ENCODE measurements at places on chromosomes 4 and X. TPM values are rescaled to one million over a fixed set of nuclear protein-coding genes. Genes with fewer than 3 reads are reported as not detected.

DNA sequence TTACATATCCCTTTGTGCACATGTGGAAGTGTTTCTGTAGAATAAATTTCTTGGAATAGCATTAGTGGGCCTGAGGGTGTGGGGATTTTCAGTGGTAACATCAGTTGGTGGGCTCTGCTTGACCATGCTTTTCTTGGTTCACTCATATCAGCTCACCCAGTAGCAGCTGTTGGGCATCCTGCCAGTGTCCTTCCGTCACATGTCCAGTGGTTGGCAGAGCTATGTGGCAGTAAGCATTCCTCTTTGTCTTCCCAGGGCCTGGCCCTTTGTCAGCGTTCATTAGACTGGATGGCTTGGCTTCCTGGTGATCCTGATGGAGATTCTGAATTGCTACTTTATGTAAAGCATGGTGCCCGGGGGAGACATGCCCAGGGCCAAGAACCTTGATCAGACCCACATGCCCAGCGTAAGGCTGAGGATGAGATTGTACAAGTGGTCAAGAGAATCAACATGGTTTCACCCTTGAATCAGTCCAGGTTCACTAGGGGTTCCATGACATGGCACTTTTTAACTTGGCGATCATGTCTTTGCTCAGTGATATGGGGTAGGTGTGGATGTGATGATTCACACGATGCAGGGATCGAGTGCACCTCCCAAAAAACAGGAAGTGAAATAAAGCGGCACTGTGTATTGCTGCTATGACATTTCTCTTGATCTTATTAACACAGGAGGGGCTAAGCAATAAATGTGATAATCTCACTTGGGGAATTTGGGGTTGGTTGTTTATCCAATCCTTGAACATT, 72.1 kb upstream of the IGFBP7 start:
- no peaks in the 10 kb centered on the region for H3K36me3 ChIP-seq
- H3K4me1 ChIP-seq: no peaks in the 10 kb centered on the region
- no peak for DNase-seq

DNA sequence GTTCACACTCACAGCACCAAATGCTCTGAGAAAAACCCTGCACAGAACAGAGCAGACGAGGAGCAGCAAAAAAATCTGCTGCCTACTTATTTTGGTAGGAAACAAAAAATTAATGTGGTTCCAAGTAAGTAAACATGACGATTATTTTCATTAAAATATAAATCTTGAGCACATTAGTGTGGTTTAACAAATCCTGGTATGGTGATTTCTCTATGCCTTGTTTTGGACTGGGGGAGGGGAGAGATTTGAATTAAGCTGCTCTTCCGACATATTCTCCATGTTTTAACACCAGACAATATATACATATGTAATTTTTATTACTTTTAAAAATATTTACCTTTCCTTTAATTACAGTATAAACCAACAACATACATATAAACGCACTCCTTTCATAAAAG, 1.8 kb downstream of the CAMK2D start:
- no peak for DNase-seq
- H3K36me3 ChIP-seq: peaks cover 29% of the 10 kb centered on the region
- H3K4me3 ChIP-seq: peak overlapping the region; percentile 89
- peak overlapping the region; percentile 93 for H3K27ac ChIP-seq
- peaks cover 2% of the 10 kb centered on the region for H3K27me3 ChIP-seq

The GABRB1 gene
- total RNA-seq: not detected

GRCh38 chrX:151631822-151632221, 63.4 kb upstream of the PRRG3 start:
- no peak overlapping the region for H3K27ac ChIP-seq
- no peak overlapping the region for H3K4me3 ChIP-seq
- no peaks in the 10 kb centered on the region for H3K4me1 ChIP-seq
- no peaks in the 10 kb centered on the region for H3K36me3 ChIP-seq

- no peaks in the 10 kb centered on the region for H3K36me3 ChIP-seq
- H3K27me3 ChIP-seq: no peaks in the 10 kb centered on the region
- no peak overlapping the region for H3K4me3 ChIP-seq
- no peak for DNase-seq
These were observed 5.4 kb upstream of the NUDT9 start for GRCh38 chr4:87416965-87417364.

The XKRX gene
- total RNA-seq: 0.45 TPM

GRCh38 chrX:155767876-155768769, 113.0 kb upstream of the VAMP7 start:
- no peaks in the 10 kb centered on the region for H3K36me3 ChIP-seq
- no peaks in the 10 kb centered on the region for H3K27me3 ChIP-seq
- H3K4me3 ChIP-seq: peak overlapping the region; percentile 76
- H3K4me1 ChIP-seq: peaks cover 9% of the 10 kb centered on the region
- H3K27ac ChIP-seq: no peak overlapping the region
- peak; percentile 9 for DNase-seq

GRCh38 chr4:184032091-184032490, 127.0 kb downstream of the STOX2 start:
- DNase-seq: no peak
- H3K4me3 ChIP-seq: no peak overlapping the region
- no peak overlapping the region for H3K27ac ChIP-seq
- H3K27me3 ChIP-seq: peaks cover 4% of the 10 kb centered on the region

DNA sequence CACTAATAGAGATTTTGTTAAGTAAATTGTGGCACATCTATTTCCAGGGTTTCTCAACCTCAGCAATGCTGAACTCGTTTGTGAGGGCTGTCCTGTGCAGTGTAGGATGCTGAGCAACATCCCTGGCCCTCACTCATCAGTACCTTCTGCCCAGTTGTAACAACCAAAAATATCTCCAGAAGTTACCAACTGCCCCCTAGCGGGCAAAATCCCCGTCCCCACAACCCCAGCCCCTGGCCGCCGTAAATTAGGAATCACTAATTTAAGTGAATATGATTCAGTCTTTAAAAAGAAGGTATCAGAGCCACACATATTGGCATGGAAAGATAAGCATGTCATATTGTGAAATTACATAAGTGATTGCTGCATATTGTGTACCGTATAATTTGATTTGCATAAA, 123.4 kb downstream of the ASB9 start:
- peaks cover 1% of the 10 kb centered on the region for H3K36me3 ChIP-seq
- peak; percentile 41 for DNase-seq
- H3K27ac ChIP-seq: no peak overlapping the region

DNA sequence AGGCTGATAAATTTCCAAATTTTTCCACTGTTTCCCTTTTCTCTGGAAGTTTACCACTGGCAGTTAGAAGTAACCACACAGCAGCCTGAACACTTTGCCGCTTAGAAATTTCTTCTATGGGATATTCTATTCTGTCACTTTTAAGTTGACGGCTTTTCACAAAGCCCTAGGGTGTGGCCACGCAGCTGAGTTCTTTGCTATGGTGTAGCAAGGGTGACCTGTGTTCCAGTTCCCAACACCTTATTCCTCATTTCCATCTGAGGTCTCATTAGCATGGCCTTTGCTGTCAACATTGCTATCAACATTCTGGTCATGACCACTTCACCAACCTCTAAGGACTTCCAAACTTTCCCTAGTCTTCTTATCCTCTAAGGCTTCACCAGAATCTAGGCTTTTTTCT, 45.4 kb upstream of the NFKB1 start:
- H3K36me3 ChIP-seq: peaks cover 3% of the 10 kb centered on the region
- no peak for DNase-seq
- no peaks in the 10 kb centered on the region for H3K27me3 ChIP-seq
- H3K4me3 ChIP-seq: no peak overlapping the region
- peaks cover 32% of the 10 kb centered on the region for H3K4me1 ChIP-seq

- H3K4me3 ChIP-seq: no peak overlapping the region
- no peak for DNase-seq
- H3K27ac ChIP-seq: no peak overlapping the region
These were observed 34.1 kb upstream of the IL1RAPL1 start for GRCh38 chrX:28552882-28553829.

- H3K27me3 ChIP-seq: no peaks in the 10 kb centered on the region
- no peak overlapping the region for H3K27ac ChIP-seq
- no peaks in the 10 kb centered on the region for H3K36me3 ChIP-seq
- H3K4me3 ChIP-seq: no peak overlapping the region
- H3K4me1 ChIP-seq: no peaks in the 10 kb centered on the region
These were observed 74.6 kb downstream of the MXRA5 start for GRCh38 chrX:3271834-3272186.

The RNF128 gene
- not detected for total RNA-seq

All from activated CD4-positive, alpha-beta memory T cell treated with anti-CD3 and anti-CD28 coated beads for 36 hours (primary cell).